ENCODE measurements at places on chromosomes 3 and 15.

DNA sequence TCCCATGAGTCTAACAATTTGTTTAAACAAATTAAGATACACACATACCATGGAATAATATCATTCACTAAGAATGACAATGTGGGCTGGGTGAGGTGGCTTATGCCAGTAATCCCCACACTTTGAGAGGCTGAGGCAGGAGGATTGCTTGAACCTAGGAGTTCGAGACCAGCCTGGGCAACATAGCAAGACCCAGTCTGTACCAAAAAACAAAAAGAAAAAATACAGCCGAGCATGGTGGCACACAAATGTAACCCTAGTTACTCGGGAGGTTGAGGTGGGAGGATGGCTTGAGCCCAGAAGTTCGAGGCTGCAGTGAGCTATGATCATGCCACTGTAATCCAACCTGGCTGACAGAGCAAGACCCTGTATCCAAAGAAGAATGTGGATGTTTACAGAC lies 4.0 kb upstream of the ZNF710 start:
- DNase-seq = no peak

DNA sequence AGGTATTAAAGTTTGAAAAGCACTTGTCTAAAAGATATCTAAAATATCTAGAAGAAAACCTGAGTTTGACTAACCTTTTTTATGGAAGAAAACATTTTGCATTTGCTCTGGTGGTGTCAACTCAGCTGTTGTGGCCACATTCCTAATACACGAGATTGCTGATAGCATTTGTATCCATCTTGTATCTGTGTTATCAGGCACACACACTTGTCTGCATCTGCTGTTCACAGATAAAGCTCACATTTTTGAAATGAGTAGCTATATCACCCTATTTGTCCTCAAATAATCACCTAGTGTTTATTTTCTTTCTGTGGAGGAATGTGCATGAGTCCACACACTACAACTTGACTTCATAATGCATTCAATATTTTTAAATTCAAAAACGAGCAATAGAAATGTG lies 632.3 kb upstream of the NR2F2 start:
- no peak for DNase-seq

DNA sequence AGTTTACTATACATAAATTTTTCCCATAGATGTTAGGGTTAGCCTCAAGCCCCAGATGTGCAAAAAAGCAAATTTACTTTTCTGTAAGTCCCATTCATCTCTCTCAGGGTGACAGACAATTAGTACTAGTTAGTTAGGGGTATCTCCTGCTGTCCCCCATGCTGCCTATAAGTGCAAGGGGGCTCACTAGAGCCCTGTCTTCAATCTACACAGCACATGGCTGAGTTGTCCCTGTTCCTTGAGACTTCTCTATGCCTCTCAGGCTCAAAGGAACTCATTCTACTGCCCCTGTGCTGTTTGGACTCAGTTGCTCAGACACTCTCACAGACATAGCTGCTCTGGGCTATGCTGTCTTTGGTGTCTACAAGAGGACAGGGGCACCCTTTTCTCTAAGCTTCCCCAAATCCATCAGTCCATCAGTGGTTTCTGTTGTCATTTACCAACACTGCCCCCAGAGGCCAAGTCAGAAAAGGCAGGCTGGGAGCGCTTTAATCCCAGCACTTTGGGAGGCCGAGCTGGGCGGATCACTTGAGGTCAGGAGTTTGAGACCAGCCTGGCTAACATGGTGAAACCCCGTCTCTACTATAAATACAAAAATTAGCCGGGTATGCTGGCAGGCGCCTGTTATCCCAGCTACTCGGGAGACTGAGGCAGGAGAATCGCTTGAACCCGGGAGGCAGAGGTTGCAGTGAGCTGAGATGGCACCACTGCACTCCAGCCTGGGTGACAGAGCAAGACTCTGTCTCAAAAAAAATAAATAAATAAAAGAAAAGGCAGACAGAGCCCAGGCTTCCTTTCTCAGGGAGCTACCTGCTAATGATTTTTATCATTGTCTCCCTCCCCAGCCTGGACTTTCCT lies 31.4 kb upstream of the PRTG start:
- peak; percentile 4 for DNase-seq

DNA sequence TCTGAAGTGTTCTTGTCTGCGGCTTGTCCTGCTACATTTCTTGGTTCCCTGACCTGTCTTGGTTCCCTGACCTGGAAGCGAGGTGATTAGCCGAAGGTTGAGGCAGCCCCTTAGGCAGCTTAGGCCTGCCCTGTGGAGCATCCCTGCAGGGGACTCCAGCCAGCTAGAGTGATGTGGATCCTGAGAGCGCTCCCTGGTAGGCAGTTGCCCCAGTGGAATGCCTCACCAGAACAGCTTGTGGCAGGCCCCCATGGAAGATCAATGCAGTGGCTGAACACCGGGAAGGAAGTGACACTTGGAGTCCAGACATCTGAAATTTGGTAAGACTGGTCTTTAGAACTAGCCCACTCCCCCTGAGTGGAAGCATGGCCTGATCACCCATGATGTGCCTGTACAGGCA lies 5.5 kb upstream of the ROBO1 start:
- no peak for DNase-seq

DNA sequence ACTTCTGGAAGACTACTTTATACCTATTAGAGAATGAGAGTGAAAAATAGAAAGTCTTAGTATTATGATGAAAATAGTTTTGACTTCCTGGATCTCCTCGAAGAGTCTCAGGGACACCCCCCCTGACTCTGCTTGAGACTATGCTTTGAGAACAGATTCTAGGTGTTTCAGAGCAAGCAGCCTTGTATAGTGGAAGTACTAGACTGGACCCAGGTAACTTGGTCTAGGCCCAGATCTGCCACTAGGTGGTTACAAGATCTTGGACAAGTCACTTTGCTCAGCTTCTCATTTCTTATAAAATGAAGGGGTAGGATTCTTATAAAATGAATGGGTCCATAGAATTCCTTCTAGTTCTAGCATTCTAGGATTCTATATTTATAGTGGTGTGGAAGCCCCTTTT lies 9.1 kb downstream of the ABHD5 start:
- DNase-seq = no peak

DNA sequence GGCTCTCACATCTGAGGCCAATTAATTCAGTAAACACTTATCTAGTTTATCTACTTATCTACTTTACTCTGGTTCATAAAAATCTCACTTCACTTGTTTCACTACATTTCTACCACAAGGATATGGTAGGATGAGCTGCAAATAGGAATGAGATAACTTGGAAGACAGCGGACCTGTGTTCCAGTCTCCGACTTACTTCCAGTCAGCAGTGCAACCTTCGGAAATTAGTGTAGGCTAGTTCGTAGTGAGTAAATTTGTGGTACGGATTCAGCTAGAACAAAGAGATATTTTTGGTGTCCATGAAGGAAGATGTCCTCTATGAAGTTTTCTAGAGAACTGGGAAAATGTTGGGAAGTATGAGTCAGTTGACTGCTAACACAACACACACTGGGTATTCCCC lies 66.3 kb downstream of the TPRG1 start:
- DNase-seq = no peak

- no peak for DNase-seq
Measured at GRCh38 chr3:184380627-184381260, 890 bp downstream of the CHRD start.

DNA sequence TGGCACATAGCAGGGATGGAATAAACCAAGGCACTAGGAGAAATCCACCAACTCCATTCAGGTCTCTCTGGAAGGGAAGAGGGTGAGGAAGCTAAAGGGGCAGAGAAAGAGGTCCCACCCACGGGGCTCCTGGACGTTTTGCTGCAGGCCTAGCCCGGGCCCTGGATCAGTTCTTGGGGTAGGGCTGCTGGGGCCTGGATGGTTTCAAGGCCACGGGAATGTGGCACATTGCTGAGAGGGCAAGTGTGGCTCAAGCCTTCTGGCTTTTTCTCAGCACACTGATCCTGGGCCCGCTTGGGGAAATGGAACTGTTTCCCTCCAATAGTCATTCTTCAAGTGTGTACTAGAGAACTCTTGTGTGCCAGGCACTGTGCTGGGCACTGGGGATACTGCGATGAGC lies 24.0 kb downstream of the EPHB3 start:
- no peak for DNase-seq

DNA sequence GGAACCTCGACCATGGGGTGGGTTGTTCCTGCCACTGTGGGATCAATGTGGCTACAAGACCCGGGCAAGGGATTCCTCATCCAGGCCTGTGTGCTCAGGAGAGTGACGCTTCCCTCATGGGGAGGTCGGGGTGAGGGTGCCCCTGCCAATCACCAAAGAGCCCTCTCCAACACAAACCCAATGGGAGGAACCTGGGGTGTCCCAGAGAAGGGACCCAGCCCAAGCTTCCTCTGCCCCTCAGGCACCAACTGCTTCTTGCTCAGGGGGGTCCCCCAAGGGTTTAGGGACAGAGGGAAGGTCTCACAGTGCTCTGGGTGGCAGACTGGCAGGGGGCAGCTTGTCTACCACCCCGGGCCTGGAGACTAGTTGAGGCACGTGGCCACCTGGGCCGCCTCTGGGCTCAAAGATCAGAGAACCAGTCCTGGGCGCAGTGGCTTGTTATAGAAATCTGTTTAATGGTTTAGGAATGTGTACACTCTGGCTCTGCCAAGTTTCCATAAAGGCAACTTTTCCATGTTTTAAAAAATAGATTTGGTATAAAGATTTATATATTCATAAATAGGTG lies 26.6 kb downstream of the GP9 start:
- DNase-seq = no peak

- DNase-seq = no peak
Measured at GRCh38 chr3:107496855-107497254, 25.9 kb upstream of the BBX start.

DNA sequence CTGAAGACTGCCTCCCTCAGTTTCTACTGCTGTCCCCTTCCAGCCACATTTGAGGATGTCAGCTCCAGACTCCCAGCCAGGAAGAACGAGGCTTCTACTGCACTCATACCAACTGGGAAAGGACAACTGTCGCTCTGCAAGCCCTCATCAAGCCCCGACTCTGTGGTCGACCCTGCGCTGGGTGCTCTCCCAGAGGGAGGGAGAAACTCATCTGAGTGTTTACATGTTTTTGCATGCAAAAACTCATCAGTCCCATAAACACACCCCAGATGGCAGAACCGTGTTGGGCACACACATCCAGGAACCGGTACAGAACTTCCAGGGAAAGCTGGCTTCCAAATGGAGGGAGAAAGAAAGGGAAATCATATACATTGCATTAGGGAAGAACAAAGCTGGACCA lies 43.5 kb downstream of the ADAMTS17 start:
- no peak for DNase-seq

GRCh38 chr3:74200952-74201351 lies 413.5 kb downstream of the CNTN3 start:
- no peak for DNase-seq

DNA sequence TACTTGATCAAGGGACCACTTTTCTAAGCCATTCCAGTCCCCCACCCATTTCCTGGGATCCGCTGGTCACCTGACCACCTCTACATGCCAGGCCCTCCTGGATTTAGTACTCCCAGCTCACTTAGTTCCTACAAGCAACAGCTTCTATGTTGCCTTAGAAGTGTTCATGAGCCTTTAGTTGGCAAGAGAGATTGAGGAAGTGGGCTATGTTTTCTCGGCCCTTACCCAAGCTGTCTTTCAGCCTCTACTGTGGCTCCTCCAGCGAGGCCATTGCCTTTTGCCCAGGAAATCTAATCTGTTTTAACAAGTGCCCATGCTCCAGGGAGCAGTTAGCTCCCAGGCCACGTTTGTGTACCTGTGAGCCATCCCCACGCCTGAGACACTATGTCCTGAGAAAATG lies 4.5 kb upstream of the PRKAR2A start:
- no peak for DNase-seq
